NCI-H1694 treated with DMSO at 0.1 percent for 48 hours (cell line): ENCODE measurements at places on chromosomes 12 and 14.

GRCh38 chr12:27960821-27961220, 11.7 kb downstream of the PTHLH start:
- DNase-seq = no peak

- DNase-seq = no peak
These were observed 82.7 kb downstream of the LGMN start for GRCh38 chr14:92665661-92666110.

DNA sequence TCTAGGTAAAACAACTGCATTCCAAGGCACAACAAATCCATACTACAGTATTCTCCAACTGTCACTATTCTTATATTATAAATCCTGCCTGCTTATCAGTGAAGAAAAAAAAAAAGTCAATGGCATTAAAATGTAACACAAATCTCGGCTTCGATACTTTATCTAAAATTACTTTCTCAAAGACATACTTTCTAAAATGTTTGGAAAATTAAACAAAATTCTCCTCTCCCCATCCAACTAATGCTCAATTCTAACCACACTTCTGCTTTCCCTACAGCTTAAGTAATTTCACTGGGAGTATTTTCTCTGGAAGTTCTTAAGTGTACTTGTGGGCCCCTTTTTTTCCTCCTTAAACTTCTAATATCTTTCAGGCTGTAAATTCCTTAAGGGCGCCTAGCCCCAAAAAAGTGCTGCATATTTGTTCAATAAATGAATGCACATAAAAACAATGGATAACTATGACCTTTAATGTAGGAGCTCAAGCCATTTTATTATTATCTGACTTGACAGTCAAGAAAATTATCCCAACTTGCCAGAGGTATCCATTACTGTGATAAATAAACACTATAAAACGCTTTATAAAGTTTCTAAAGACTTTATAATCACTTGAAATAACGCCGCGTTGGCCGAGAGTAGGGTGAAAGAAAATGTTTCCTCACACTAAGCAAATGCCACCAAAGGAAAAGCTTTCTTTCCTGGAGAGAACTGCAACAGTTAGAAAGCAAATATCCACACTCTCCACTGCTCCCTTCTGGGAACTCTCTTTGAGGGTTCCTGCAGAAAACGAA, 977 bp downstream of the HEATR5A start:
- no peak for DNase-seq

GRCh38 chr12:44816446-44817017, 59.6 kb downstream of the NELL2 start:
- no peak for DNase-seq

DNA sequence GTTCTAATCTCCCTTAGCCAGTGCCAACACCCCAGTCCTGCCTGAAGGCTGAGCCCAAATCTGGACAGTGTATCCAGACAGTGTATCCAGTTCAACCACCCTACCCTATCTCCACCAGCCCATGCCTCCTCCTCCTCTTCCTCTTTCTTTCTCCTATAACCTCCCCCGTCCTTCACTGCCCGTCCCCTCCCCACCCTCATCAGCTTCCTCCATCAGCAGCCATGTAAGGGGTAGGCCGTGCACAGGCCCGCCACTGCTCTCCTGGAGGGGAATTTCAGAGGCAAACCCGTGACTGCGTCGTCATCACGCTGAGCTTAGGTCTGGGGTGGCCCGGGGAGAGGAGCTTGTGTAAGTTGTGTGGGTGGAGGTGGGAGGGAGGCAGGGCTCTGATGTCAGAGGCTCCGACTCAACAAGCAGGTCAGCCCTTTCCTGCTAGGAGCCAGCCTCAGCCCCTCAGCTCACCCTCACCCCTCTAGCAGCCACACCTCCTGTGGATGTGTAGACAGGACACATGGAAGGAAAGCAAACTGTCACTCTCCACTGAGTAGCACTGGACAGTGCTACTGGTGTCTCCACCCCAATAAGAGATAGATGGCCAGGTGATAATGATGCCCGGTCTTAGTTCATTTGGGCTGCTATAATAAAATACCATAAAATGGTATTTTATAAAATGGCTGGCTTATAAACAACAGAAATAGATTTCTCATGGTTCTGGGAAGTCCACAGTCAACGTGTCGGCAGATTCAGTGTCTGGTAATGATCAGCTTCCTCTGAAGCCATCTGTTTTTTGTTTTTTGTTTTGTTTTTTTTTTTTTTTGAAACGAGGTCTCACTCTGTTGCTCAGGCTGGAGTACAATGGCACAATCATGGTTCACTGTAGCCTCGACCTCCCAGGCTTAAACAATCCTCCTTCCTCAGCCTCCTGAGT, 50.5 kb downstream of the IRF2BPL start:
- peak; percentile 45 for DNase-seq

DNA sequence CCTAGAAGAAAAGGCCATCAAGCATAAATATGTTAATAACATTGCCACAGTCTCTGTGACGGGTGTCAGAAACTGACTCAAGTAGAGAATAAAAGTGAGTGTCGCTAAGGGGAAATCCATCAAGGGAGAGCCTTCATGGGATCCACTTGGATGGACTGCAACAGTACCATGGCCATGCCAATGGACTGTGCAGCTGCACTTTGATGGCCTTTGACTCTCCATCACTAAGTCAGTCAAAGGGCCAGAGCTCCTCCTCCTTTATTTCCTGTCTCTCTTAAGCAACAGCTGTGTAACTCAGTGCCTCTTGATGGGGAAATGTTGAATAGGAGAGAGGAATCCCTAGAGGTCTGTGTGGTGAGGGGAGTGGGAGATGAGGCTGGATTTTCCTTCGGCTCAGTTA, 335.2 kb downstream of the BMP4 start:
- DNase-seq = no peak

DNA sequence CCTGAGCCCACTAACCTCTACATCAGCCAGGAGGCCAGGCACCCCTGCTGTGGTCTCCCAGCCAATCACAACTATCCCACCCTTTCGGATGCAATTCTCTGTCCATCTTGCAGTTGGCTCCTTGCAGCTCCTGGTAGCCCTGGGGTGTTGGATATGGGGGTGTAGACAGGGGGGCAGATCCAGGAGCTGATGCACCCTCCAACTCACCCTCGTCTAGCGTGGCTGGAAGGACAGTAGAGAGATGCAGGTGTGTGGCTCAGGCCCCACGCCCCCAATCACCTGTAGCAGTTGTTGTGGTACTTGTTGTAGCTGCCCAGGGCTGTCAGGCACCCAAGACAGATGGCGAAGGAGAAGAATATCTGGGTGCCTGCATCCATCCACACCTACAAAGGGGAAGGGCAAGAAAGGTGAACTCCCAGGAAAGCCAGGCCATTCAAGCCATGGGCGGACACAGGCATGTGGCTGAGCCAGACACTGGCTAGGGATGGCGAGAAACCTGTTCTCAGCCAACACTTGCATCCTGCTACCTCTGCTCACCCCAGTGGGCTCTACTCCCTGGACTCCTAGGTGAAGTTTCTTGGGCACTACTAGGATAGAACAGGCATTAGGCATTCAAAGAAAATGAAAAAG, 13.4 kb upstream of the SLC6A12 start:
- no peak for DNase-seq

GRCh38 chr12:25135531-25136154, 59.3 kb downstream of the DNAI7 start:
- DNase-seq = no peak

GRCh38 chr12:27672051-27672450, 24.2 kb upstream of the REP15 start:
- no peak for DNase-seq

- peak; percentile 83 for DNase-seq
These were observed 145.2 kb upstream of the WSCD2 start for GRCh38 chr12:107983756-107984472.

GRCh38 chr14:104933746-104934733, 9.4 kb downstream of the PLD4 start:
- no peak for DNase-seq

DNA sequence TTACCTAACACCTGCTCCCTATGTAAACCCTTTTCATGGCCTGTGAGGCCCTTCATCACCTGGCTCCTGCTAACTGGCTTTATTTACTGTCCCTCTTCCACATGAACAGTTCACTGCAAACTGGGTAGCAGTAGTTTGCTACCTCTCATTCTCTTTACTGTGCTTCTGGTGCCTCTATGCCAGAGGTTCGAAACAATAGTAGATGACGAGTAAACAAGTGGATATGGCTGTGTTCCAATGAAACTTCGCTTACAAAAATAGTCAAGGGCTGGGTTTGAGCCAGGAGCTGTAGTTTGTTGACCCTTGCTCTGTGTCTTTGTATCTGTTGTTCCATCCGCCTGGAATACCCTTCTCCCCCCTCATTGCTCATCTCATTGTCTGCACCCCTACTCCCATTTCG, 233.6 kb upstream of the RMST start:
- no peak for DNase-seq

- no peak for DNase-seq
These were observed 51.2 kb downstream of the OSBPL8 start for GRCh38 chr12:76508128-76508980.

- DNase-seq = no peak
These were observed 117.1 kb downstream of the RTN1 start for GRCh38 chr14:59753512-59753911.

DNA sequence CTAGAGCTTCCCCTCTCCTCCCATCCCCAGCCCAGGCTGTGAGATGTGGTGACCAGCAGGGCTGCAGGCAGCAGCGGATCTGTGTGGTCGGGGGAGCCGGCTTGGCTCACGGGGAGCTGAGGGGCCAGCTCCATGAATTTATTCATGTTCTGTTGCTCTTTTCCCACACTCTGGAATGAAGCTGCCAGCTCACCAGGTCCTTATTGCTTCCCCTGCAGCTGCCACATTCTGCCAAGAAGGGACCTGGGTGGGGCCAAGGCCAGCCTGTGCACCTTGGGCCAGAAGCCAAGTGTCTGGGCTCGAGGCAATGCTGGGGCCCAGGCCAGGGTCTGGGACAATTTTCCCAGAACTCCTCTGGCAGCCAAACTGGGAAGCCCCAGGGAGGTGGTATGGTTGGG, 2.5 kb upstream of the C1QL4 start:
- DNase-seq = no peak

- no peak for DNase-seq
These were observed 212.9 kb downstream of the ESR2 start for GRCh38 chr14:64081174-64081746.

- DNase-seq = no peak
These were observed 272 bp downstream of the HECTD1 start for GRCh38 chr14:31207287-31207754.

GRCh38 chr12:100643246-100643645, 69.8 kb downstream of the GAS2L3 start:
- DNase-seq = no peak

DNA sequence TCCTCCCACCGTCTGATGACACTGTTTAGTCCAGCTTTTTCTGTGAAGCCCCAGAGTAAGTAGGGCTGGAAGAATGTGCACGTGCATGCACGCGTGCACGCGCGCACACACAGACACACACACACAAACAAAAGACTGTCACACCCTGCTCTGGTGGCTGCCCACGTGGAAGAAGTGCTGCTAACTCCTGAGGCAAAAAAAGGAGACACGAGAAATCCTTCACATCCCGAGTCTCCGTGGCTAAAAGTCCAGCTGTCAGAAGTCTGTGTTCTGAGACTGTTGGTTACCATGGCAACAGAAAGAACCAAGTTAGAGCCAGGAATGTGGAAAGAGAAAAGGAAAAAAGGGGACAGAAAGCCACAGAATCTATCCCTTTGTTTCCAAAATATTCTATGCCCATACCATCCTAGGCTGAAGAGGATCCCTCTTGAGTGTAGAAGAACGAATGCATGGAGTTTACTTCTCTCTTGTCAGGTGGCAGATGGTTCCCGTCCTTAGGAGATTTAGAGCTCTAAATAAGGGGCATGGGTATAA, 1.6 kb upstream of the C12orf71 start:
- DNase-seq = no peak

- DNase-seq = no peak
These were observed at the start of gene IFI27 for GRCh38 chr14:94110552-94111181. TSS of gene IFI27 (plus strand) at chr14:94110736.

GRCh38 chr12:15562263-15562662, 226.9 kb downstream of the EPS8 start:
- no peak for DNase-seq

GRCh38 chr12:89529738-89530137, 3.9 kb upstream of the POC1B start:
- peak; percentile 57 for DNase-seq

DNA sequence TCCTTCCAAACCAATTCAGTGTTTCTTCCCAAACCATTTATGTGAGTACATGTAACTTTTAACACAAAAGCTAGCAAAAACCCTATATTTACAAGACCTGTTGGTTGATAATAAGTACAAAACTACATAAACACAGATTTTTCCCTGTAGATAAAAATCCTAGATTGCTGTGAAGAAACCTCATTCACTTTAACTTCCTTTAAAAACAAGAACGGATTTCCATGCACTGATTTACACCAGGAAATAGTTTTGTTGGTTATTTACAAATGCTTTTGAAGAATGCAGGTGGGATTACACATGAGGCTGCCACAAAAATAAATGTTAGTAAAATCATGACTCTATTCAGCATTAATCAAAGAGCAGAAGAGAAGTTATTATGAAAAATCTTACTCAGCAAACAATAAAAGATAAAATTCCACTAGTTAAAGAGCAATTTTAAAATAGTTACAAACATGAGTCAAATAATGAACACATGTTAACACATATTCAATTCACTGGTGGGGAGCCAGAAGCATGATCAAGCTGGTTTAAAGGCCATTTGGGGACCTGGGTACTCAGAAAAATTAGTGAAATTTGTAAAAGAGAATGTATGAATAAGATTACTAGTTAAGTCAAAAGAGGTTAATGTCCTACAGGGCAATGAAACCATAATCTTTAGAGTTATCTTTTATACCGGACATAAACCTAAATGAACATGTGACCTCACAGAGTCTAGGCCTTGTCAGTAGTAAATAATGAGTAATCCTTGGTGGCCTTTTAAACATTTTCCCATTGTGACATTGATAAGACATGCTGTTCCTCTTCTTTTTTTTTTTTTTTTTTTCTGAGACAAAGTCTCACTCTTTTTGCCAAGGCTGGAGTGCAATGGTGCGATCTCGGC, 79.9 kb downstream of the PHLDA1 start:
- DNase-seq = no peak

DNA sequence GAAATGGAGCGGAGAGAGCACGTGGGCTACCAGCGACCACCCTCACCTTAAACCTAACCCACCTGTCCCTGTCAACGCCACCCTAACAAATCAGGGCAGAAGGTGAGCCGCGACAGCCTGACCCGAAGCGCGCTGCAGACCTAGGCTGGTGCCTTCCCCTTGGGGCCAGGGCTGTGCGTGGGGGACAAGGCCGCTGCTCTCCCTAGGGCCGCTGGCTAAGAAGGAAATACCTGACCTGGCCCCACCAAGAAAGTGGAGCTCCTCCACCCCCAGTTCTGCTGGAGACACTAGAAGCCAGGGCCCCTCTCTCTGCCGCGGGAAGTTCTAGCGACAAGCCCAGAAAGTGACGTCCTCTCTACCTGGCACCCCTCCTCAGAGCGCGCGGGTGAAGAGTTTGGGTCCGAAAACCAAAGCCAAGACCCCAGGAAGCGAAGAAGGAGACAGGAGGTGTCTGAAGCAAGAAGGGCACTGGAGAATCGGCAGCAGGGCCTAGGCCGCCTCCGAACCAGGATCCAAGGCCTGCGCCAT, 7.5 kb downstream of the SIX1 start:
- DNase-seq = no peak

- DNase-seq = no peak
These were observed 97.1 kb upstream of the SRRM4 start for GRCh38 chr12:118884226-118884625.

GRCh38 chr14:69796797-69797500, at the start of gene SLC10A1:
TSS of gene SLC10A1 (minus strand) at chr14:69797241. CDS start at chr14:69797155, 86 bp downstream.
- DNase-seq = no peak
